Keratinocyte (primary cell): ENCODE measurements at places on chromosomes 5 and 9. TPM values are rescaled to one million over a fixed set of nuclear protein-coding genes. Genes with fewer than 3 reads are reported as not detected.

- H3K4me1 ChIP-seq, result no peaks in the 10 kb centered on the region
- H3K27me3 ChIP-seq, result no peaks in the 10 kb centered on the region
- H3K4me3 ChIP-seq, result no peak overlapping the region
- no peak overlapping the region for H3K27ac ChIP-seq
- no peak for DNase-seq
These were observed 101.7 kb downstream of the ADAMTSL1 start for GRCh38 chr9:18575686-18576085.

DNA sequence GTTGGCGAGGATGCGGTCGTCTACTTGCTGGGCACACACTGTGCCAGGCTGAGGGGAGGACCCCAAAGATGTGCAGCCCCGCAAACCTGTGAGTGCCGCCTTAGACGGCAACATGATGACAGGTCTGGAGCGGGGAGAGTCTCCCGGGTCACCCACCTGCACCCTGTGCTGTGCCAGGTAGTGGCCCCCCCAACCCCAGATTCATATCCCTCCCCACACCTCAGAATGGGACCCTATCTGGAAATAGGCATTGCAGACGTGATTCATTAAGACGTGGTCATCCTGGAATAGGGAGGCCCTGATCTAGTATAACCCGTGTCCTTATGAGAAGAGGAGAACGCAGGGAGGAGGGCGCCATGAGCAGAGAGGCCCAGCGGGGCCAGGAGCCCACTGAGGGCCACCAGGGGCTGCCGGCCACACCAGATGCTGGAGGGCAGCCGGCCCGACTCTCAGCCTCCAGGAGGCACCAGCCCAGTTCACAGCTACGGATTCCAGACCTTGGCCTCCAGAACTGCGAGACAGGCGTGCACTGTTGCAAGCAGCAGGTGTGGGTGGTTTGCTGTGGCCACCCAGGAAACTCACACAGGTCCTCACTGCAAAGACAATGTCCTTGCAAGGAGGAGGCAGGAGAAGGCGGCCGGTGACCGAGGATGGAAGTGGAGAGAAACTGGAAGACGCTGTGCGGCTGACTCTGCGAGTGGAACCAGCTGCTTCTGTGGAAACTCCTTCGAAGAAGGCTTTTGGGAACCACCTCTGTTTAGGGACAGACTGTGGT is 131.9 kb upstream of the LPCAT1 start:
- DNase-seq, result no peak
- H3K27me3 ChIP-seq, result peaks cover 25% of the 10 kb centered on the region
- H3K36me3 ChIP-seq, result no peaks in the 10 kb centered on the region
- H3K4me1 ChIP-seq, result no peaks in the 10 kb centered on the region
- H3K27ac ChIP-seq, result no peak overlapping the region

DNA sequence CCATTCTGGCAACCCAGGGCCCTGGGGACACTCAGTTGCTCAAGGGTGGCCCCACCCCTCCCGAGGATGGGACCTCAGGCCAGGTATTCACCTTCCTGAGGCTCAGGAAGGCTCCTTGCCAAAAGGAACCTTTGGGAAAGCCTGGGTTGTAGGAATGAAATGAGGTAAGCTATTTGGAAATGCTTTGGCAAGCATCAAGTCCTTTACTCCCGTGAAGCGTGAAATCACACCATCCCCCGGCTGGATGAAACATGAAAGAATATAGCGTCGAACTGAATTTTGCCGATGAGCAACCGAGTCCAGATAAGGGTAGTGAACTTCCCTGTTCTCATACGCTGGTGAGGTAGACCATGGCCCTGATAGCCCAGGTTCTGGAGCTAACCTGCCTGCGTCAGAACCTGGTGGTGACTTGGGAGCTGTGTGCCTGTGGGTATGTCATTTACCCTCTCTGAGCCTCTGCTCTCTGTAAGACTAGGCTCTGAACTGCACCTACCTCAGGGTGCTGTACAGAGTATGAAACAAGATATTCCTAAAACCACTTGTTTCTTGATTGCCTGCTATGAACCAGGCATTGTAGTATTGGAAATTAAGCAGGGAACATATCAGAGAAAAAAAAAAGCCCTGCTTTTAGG is 105.3 kb upstream of the BOD1 start:
- H3K36me3 ChIP-seq, result no peaks in the 10 kb centered on the region
- H3K4me1 ChIP-seq, result no peaks in the 10 kb centered on the region
- H3K4me3 ChIP-seq, result no peak overlapping the region
- no peak overlapping the region for H3K27ac ChIP-seq
- no peaks in the 10 kb centered on the region for H3K27me3 ChIP-seq
- DNase-seq, result no peak

Gene RMRP
- 21.6 to 91.8 TPM (median 40.5 TPM) in 3 replicates for polyA plus RNA-seq

Gene FAM221B
- polyA plus RNA-seq, result not detected in 3 replicates
